Ammon's horn (tissue), 1 donor: ENCODE measurements at places on chromosomes 12 and 14.

GRCh38 chr14:106662936-106663550 is 1136.7 kb downstream of the TMEM121 start:
- no peak for DNase-seq

GRCh38 chr14:54192610-54193009 is 204.2 kb upstream of the CDKN3 start:
- DNase-seq: no peak

DNA sequence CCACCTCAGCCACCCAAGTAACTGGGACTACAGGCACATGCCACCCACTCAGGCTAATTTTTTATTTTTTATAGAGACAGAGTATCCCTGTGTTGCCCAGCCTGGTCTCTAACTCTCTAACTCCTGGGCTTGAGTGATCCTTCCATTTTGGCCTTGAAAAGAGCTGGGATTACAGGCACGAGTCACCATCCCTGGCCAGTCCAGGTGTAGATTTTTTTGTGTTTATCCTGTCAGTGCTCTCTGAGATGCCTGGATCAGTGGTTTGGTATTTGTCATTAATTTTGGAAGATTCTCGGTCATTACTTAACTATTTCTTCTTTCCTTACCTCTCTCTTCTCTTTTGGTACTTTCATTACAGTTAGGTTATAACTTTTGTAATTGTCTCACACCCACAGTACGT is 5.3 kb upstream of the HIF1A start:
- DNase-seq: no peak

DNA sequence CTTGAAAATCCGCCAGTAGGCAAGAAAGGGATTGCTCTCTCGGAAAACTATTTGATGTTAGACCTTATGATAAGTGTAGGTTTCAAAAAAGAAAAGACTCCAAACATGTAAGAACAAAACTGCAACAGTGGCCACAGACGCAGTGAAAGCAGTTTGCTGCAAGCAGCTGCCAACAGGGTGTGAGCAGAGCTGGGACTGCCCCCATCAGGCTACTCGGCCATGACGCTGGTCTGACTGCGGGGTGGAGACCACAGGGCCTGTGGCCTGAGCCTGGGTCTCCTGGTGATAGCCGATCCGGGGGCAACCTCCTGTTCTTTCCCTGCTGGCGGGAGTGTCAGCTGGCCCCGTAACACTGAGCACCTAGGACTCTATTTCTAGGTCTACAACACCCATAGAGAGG is 63.2 kb downstream of the AMN start:
- DNase-seq: peak; percentile 65

DNA sequence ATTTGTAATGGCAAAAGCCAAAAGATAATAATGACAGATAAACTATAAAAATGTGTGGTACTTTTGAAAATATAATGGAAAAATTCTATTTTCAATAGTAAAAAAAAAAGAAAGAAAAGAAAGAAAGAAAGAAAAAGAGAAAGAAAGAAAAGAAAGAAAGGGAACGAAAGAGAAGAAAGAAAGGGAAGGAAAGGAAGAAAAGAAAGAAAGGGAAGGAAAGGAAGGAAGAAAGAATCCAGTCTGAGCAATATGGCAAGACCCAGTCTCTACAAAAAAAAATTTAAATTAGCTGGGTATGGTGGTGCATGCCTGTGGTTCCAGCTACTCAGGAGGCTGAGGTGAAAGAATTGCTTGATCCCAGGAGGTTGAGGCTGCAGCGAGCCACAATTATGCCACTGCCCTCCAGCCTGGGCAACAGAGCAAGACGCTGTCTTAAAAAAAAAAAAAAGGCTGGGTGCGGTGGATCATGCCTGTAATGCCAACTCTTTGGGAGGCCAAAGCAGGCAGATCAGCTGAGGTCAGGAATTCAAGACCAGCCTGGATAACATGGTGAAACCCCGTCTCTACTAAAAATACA is 38.4 kb downstream of the EAPP start:
- no peak for DNase-seq

- no peak for DNase-seq
Observed at GRCh38 chr14:93978735-93979134, 2.4 kb upstream of the ASB2 start.

DNA sequence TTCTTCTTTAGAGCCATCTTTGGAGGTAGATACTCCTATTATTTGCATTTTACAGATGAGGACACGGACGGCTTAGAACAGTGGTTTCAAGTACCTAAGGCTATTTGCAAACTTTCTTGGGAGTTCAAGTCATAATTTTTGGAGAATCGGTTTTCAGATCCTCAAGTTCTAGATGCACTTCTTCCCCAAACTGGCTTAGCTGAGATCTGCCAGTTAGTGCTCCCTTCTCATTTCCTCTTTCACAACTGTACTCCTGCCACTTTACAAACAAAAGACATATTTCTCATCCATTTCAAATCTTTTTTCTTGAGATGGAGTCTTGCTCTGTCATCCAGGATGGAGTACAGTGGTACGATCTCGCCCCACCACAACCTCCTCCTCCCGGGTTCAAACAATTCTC is 77.3 kb downstream of the HELB start:
- DNase-seq: no peak

- no peak for DNase-seq
Observed at GRCh38 chr14:72164420-72165228, 232.4 kb downstream of the RGS6 start.

GRCh38 chr14:24857277-24857676 is 192.7 kb downstream of the STXBP6 start:
- DNase-seq: no peak

DNA sequence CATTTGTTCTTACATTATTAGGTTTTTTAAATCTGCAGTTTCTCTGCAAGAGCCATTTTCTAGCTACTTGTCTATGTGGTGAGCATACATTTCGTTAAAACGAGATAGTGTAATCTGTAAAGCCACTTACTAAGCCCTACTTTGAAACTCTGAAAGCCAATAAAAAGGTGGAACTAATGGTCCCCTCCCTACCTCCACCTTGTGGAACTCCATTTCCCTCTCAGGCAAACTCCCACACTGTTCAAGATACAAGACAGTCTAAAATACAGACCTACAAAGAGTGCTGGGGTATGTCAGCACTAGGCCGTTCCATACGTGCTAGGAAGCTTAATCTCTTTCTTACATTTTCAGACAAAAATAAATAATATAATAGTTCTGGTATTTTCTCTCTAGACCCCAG is 74.1 kb downstream of the DUSP6 start:
- no peak for DNase-seq

DNA sequence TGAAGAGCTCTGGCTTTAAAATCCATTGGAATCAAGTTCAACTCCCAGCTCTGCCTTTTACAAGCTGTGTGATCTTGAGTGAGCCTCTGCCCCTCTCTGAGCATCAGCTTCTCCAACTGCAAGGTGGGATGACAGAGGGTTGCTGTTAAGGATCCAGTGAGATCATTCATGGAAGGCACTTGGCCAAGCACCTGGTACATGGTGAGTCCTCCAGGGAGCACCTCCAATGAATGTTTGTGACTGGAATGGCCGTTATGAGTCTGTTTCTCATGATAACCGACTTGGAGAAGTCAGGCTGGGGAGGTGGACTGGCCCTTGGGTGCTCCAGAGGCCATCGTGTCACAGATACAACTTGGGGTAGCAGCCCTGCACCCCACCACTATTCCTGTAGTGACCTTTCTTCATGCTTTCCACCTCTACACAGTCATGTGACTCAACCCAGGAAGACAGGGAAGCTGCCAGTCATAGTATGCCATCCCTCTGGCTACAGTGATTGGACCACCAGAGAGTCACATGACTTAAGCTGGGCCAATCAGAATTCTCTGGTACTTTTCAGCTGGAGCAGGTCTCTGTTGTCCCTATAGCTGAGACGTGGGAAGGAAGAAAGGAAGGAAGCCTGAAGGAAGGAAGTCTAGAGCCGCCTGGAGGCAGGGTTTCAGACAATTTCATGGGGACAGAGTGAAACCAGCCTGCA is 146.5 kb upstream of the MYL2 start:
- DNase-seq: no peak

DNA sequence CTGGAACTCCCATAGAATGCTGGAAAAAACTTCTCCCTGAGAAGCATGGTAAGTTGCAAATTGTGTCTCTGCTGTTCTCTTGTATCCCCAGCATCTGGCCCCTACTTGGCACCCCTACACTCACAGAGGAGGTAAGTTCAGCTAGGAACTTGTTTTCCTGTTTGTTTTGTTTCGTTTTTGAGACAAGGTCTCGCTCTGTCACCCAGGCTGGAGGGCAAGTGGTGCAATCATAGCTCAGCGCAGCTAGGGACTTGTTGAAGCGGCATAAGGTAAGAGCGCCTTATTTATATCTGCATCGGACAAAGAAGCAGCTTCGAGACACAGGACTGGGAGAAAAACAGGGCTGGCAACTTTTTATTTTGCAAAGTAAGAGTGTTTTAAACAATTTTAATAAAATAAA is 18.5 kb upstream of the ANO2 start:
- no peak for DNase-seq

GRCh38 chr14:103562179-103562428 is 353 bp downstream of the BAG5 start:
- DNase-seq: no peak

GRCh38 chr12:44367916-44368315 is 508.2 kb downstream of the NELL2 start:
- no peak for DNase-seq

DNA sequence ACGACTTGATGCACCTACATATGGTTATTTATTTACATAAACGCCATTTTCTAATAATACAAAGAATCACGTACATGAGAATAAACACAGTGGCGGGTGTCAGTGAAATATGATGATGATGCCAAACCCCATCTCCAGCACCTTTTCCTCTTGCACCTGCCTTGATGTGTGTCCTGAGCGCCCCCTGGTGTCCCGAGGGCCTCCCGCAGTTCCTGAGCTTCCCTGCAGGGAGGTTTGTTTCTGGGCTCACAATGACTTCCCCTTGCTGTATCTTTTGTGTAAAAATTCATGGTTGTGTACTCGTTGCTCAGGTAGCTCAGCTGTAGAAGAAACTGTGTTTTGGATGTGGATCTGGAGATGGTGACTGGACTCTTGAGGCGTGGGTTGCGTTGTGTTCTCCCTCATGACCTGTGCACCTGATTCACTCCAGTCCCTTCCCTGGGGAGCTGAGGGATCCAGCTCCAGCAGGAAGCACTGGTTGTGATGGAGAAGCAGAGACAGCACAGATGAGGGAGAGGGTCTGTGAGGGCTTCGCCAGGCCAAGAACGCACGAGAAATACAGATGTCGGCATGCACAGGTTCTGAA is 1037.8 kb downstream of the TMEM121 start:
- no peak for DNase-seq

DNA sequence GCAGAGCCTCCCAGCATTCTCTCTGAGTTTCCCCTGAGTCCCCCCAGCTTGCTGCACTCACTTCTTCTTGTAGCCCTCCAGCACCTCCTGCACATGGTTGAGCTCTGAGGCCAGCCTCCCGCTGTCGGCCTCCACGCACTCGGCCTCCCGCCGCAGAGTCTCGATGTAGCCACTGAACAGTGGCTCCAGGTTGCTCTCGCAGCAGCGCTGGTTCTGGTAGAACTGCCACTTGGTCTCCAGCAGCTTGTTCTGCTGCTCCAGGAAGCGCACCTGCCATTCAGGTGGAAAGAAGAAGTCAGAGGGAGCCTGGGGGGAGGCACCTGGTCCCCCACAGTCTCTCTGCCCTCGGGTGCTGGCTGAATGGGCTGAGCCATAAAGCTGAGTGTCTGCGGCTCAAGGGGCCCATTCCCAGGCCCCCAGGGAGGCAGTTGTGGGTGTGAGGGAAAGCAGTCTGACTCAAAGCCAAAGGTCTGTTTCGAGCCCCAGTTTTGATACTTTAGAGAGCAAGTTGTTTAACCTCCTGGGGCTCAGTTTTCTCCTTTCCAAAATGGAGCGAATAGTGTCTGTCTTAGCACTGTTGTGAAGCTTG is 2.3 kb downstream of the KRT85 start:
- DNase-seq: no peak

DNA sequence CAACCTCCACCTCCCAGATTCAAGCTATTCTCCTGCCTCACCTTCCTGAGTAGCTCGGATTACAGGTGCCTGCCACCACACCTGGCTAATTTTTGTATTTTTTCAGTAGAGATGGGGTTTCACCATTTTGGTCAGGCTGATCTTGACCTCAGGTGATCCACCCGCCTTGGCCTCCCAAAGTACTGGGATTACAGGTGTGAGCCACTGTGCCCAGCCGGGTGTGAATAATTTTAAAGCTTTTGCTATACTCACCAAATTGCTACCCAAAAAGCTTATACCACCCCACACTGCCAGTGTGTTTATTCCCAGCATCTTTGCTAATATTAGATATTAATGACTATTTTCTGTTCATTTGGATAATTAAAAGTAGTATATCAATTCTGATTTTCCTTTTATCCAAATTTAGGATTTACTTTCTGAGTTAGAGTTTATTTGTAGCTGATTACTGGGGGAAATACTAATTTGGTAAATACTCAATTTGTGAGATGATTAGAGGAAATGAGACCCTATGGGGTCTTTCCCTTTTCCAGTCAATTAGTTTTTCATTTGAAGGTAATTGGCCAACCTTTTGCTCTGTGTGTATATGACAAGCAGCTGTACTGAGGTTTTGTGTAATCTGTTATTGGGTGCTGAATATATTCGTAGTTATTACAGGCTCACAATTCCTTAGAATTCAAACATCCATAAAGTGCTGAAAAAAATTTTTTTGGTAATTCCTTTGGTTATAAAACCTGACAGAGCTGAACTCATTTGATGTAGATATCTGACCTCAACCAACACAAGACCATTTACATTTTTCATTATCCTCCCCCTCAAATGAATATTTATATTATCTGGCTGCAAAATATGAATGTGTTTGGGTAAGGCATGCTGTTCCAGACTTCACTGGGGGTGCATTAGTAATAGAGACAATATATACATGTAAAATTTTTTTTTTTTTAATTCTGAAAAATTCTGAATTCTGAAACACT is 73.6 kb downstream of the ANO6 start:
- no peak for DNase-seq

- no peak for DNase-seq
Observed at GRCh38 chr12:12510141-12510540, 52.5 kb downstream of the DUSP16 start.

- DNase-seq: peak; percentile 78
Observed at GRCh38 chr14:99274346-99275221, 2.6 kb upstream of the BCL11B start.

- DNase-seq: no peak
Observed at GRCh38 chr12:104895415-104895814, 62.7 kb downstream of the SLC41A2 start.

- no peak for DNase-seq
Observed at GRCh38 chr12:25725470-25725869, 172.4 kb upstream of the LMNTD1 start.

- peak; percentile 38 for DNase-seq
Observed at GRCh38 chr12:109718390-109718789, 4.8 kb downstream of the FAM222A start.
